ENCODE measurements at places on chromosomes 2 and 18. TPM values are rescaled to one million over a fixed set of nuclear protein-coding genes. Genes with fewer than 3 reads are reported as not detected.
A peak's percentile ranks its signal among the peaks of the same experiment; 100 is the strongest.

GRCh38 chr18:76490670-76491472 lies 4.2 kb downstream of the ZNF516 start:
- peak; percentile 61 for DNase-seq

- no peak for DNase-seq
These were observed 160.0 kb upstream of the ZEB2 start for GRCh38 chr2:144679942-144680341.

DNA sequence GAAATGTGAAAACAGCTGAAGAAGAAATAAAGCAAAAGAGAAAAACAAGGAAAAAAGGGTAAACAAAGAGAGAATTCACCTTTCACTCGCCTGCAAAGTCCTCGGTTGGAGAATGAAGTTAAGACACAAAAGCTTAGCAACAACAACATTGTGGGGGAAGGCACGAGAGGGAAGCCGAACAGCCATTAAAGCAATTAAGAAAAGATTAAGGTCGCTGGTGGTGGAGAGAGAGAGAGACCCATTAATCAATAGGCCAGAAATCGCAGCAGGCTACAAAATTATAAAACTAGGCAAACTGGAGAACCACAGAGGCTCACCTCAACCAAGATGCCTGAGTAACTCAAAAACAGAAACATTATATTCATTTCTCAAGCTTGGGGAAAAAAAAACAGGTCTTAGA lies 120.0 kb upstream of the SIX3 start:
- no peak for DNase-seq

Gene CNTNAP5
- total RNA-seq: not detected

DNA sequence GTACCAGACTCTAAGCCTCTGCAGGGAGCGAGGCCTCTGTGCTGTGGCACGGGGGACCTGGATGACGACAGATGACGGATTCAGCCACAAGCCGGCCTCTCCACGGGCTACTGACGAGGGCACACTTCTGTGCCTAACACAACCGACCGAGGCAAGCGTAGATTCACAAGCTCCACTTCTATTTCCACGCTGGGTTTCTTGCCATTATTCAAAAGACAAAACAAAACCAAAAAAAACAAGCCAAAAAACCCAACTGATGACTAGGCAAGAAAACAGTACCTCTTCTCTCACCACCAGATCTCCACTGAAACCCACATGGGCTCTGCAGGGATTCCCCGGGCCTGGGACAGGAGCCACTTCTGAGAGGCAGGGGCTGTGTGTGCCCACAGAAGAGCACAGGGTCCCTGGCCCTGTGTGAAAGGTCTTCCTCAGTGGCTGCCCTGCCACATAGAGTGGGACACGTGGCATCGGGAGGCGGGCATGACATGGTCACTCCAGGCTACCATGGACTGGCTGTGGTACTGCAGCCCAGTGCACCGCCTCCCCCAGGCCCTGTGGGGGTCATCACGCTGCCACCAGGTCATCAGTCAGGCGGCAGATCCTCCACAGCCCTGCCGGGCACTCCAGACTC lies 254.7 kb downstream of the HDAC4 start:
- DNase-seq: peak; percentile 24

- no peak for DNase-seq
These were observed 205.1 kb upstream of the SRD5A2 start for GRCh38 chr2:31785876-31786275.

DNA sequence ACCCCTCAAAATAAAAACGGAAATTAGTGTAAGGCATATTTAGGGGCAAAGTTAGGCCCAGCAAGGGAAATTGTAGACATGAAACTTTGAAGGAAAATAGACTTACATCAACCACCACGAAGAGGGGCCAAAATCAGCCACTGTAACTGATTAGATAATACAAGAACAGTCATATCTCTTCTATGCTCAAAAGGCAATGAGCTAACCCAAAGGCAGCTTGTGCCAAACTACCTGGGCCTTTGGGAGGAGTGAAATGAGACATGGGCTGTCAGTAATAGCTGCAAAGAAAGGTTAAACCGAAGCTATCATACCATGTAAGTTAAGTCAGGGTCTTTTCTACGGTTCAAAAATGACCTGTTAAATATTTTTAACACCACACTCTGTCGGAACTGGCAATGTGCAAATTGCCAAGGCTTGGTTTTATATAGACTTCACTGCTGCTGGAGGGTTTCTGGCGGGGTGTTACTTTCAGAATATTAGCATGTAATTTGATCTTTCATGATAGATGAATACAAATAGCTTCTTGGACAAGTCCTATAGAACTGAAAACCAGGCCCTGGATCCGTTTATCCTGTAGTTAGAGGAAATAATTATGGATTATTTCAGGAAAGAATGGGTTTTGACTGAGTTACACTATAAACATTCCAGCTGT lies 69.6 kb downstream of the ACVR1 start:
- DNase-seq: no peak

Gene GBX2
- total RNA-seq: not detected

DNA sequence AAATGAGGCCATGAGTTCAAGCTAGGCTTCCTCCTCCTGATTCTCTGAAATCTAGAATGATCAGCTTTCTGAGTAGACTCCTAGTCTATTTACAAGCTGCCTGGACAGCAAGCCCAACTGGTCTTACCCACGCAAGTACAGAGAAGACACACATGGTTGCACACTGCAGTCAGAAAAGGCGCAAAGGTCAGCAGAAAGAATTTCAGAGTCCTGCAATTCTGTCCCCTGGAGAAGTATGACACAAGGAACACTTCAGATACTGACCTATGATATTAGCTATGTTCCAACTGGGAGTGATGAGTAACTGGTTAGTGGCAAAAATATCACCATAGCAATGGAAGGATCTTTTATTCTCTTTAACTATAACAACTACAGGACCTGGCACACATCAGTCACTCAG lies 336.1 kb upstream of the PKDCC start:
- no peak for DNase-seq

DNA sequence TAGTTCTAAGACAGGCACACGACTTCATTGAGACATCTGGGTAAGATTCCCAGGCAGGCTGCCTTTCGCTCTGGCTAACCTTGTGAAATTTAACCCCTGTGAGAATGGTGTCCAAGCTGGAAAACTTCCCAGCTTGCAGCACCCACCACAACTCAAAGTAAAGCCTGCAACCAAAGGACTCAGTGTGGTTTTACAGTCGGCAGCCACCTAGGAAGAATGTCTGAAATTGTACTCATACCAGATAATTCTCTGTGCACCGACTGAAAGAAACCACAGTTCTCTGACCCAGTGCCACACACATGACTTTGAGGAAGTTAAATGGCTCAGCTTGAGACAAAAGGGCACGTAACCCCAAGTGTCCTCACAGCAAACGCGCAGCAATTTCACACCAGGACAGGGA lies 125.7 kb downstream of the RBMS1 start:
- DNase-seq: no peak

DNA sequence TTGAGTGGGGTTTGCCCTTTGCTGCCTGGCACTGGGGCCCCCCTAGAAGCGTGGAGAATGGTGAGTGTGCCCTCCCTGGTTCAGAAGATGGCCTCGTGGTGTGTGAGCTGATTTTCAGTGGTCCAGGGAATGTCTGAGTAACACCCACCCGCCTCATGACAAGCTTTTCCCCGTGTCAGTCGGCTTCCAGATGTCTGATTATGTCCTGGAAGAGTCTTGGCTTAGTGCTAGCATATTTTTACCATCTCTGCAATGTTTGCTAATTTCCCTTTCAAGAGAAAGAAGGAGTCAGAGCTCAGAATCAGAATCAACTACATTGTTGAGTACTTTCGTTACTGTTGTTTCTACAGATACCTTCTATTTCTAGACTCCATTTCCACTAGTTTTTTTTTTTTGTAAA lies 214.7 kb downstream of the SEPTIN10 start:
- no peak for DNase-seq

DNA sequence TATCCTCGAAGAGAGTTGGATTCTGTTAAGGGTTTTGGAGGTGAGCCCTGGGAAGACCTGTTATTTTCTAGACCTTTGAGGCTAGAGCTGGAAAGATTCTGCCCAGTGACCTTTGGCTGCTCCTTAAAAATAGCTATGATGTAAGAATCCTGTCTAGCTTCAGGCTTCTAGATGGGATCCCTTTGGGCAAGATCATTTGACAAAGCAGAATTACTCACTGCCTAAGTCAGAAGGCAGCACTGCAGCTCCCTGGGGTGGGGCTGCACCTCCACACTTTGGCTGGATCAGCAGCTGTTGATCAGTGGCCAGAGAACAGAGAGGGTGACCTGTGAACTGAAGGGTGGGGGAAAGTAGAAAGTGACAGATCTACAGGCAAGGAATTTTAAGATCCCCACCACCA lies 103.8 kb downstream of the ASAP2 start:
- peak; percentile 77 for DNase-seq

Gene SERPINB3
- total RNA-seq: not detected

GRCh38 chr18:31774477-31774785 lies 13.8 kb upstream of the SLC25A52 start:
- DNase-seq: no peak

DNA sequence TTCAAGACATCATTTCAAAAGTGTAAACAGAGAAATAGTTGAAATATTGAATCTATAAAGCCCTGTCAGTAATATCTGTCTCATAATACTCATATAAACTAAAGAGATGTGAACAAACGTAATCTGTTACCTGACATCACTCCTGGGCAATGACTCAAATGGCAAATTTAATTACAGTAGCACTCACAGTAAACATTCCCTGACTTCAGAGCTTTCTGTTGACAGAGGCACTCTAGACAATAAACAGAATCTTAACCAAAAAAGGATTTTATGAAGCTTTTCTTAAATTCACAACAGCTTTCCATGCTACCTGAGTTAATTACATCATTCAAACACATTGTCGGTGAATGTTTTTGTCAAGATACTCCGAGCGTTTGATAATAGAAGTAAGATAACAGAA lies 128.1 kb upstream of the PDE1A start:
- DNase-seq: no peak

DNA sequence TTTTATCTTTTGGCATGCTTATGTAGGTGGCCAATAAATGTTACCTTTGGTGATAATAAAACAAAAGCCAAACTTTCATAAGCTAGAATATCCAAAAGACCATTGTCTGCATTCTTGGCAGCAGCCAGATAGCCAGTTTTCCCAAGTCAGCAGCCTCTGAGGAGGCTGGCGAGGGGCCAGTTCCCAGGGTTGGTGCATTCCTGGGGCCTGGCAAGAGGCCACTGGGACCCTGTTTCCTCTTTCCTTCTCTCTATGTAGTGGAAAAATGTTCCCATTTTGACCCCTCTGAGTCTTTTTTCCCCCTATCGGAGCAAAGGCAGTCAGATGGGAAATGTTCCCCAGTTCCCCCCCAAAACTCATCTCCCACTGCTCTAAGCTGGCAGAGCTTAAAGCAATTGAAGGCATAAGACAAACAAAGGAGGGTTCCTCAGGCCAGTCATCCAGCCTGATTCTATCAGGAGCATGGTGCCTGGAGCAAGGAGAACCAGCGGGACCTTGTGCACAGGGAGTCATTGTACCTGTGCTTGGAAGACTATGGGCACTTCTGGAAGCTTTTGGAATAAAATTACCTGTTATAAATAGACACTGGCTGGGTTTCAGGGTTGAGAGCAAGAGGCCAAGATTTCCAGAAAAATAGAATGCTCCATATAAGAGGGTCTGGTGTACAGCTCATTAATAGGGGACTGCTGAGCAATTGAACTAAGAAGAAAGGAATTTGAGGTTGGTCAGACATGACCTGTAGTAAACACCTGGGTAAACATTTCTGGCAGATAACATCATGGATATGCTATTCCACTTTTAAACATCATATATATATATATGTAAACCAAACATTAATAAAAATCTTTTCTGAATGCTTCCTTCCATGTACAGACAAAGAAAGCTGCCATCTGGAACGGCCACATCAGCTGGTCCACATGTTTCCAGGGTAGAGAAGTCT lies 63.4 kb downstream of the NCKAP5 start:
- peak; percentile 78 for DNase-seq

DNA sequence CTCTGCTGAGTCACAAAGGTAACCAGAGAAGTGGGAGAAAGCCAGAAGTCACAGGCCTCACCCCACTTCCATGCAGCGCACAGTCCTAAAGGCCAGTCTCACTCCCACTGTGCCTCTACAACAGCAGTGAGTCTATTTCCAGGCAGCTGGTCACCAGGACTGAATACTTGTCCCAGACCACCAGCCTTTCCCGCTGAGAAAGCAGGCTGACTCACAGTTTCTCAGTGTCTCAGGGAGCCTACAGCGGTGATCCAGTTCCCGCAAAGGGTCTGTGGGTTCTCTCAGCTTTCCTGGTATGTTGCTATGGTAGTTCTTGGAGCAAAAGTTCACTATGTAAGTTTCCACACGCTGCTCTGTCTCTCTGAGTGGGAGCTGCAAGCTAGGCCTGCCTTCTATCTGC lies 622.5 kb downstream of the RNF144A start:
- DNase-seq: no peak

Gene TRABD2A
- total RNA-seq: 1.1 TPM

DNA sequence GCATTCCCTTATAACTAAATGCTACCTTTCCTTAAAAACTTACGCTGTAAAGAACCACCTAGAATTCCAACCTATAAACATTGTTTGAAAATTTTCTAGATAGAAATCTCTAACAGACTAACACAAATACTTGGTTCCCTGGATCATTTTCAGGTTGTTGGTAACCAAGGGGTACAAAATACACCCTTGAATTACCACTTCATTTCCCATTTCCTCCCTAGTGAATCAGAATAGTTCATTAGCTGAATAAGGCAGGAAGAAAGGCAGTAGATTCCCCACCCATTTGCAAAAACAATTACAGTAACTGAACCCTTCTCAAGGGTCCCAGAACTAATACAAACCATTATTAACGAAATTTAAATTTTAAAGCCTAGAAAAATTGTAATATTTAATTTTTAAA lies 5.5 kb downstream of the MEX3C start:
- DNase-seq: no peak

Gene MAB21L4
- not detected for total RNA-seq

DNA sequence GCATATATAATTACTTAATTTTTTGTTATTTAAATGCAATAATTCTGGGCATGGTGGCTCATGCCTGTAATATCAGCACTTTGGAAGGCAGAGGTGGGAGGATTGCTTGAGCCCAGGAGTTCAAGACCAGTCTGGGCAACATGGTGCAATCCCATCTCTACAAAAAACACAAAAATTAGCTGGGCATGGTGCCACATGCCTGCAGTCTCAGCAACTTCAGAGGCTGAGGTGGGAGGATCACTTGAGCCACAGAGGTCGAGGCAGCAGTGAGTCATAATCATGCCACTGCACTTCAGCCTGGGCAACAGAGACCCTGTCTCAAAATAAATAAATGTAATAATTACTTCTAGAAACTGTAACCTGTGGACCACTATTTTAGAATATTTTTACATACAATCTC lies 21.5 kb upstream of the TMEM87B start:
- peak; percentile 70 for DNase-seq

DNA sequence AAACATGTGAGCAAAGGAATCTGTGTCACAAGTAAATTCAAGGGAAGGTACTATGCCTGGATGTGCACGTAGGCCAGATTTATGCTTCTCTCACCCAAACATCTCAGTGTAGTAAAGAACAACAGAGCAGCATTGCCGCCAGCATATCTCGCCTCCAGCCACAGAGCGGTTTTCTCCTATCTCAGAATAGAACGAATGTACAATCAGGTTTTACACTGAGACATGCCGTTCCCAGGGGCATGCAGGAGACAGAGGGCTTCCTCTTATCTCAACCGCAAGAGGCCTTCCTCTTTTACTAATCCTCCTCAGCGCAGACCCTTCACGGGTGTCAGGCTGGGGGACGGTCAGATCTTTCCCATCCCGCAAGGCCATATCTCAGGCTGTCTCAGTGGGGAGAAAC lies 175.3 kb downstream of the RPIA start:
- DNase-seq: no peak

All from aorta (tissue), 5 donors.